ENCODE measurements at places on chromosomes 3 and 15. TPM values are rescaled to one million over a fixed set of nuclear protein-coding genes. Genes with fewer than 3 reads are reported as not detected.
A peak's percentile ranks its signal among the peaks of the same experiment; 100 is the strongest.

- H3K27ac ChIP-seq: no peak overlapping the region
- no peak overlapping the region for H3K4me3 ChIP-seq
- no peak for DNase-seq
- no peaks in the 10 kb centered on the region for H3K27me3 ChIP-seq
- no peaks in the 10 kb centered on the region for H3K36me3 ChIP-seq
Observed at GRCh38 chr3:72903004-72903403, 15.2 kb downstream of the GXYLT2 start.

- no peak overlapping the region for H3K4me3 ChIP-seq
- DNase-seq: no peak
- no peaks in the 10 kb centered on the region for H3K27me3 ChIP-seq
- no peaks in the 10 kb centered on the region for H3K4me1 ChIP-seq
Observed at GRCh38 chr3:36648241-36649034, 115.9 kb downstream of the DCLK3 start.

ZNF502 gene
- total RNA-seq: 5.0 TPM

GRCh38 chr3:179265875-179266274 lies 15.0 kb upstream of the KCNMB3 start:
- H3K36me3 ChIP-seq: no peaks in the 10 kb centered on the region
- DNase-seq: no peak
- H3K27ac ChIP-seq: no peak overlapping the region
- H3K4me3 ChIP-seq: no peak overlapping the region
- H3K27me3 ChIP-seq: no peaks in the 10 kb centered on the region
- no peaks in the 10 kb centered on the region for H3K4me1 ChIP-seq

TBC1D21 gene
- total RNA-seq: not detected

CAND2 gene
- 4.1 TPM for total RNA-seq

- DNase-seq: peak; percentile 90
- H3K36me3 ChIP-seq: no peaks in the 10 kb centered on the region
- peak overlapping the region; percentile 95 for H3K4me3 ChIP-seq
- H3K4me1 ChIP-seq: peaks cover 52% of the 10 kb centered on the region
- H3K27ac ChIP-seq: peak overlapping the region; percentile 83
Observed at GRCh38 chr15:40106203-40107161, 2.2 kb downstream of the BMF start.

DNA sequence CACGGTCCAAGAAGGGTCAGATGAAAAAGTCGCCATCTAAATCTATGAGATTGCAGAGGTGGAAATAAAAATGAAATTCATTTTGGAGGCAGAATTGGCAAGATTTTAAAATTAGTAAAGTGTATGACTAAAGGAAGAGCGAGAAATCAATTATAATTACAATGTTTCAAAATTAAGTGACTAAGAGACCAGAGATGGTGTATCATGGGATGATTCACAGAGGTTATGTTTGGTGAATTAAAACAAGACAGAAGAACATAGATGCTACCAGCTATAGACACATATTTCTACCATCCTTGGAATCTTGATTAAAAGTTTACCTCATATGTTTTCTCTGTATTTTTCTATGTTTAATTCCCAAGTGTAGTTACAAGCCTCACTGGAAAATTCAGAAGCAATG lies 308.9 kb upstream of the DNAJC19 start:
- no peaks in the 10 kb centered on the region for H3K27me3 ChIP-seq
- H3K4me1 ChIP-seq: no peaks in the 10 kb centered on the region
- no peak for DNase-seq
- H3K4me3 ChIP-seq: no peak overlapping the region
- H3K27ac ChIP-seq: no peak overlapping the region

GRCh38 chr3:171874879-171875278 lies 31.7 kb downstream of the TMEM212 start:
- H3K36me3 ChIP-seq: no peaks in the 10 kb centered on the region
- H3K4me3 ChIP-seq: no peak overlapping the region
- H3K4me1 ChIP-seq: no peaks in the 10 kb centered on the region
- H3K27ac ChIP-seq: no peak overlapping the region

GRCh38 chr15:91965501-91966193 lies 112.1 kb downstream of the SLCO3A1 start:
- DNase-seq: no peak
- no peaks in the 10 kb centered on the region for H3K36me3 ChIP-seq

DNA sequence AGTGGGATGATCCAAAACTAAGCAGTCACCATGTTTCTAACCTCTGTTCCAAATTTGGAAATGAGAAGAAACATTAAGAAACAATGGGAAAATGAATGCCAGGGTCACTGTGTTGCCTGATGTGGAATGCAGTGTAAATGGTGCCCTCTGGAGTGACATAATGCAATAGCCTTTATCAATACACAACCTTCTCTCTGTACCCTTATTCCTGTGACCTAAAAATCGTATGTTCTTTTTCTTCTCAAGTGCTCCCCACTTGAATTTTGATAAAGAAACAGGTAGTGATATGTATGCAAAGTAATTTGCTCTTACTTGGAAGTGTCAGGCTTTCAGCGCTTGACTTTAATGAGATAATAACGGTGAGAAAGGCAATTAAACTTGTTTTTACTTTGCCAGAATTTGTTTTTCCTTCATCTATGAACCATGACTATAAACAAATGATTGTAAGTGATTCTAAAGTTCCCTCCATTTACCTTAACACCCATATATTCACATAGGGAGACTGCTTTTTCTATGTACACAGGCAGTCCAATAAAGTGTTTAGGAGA lies 145.8 kb upstream of the THRB start:
- no peaks in the 10 kb centered on the region for H3K27me3 ChIP-seq
- H3K36me3 ChIP-seq: no peaks in the 10 kb centered on the region
- no peak for DNase-seq
- H3K27ac ChIP-seq: no peak overlapping the region
- H3K4me1 ChIP-seq: no peaks in the 10 kb centered on the region
- H3K4me3 ChIP-seq: no peak overlapping the region

CCR5 gene
- total RNA-seq: 1.6 TPM

SEMA3B gene
- 239 TPM for total RNA-seq

SEMA3G gene
- total RNA-seq: 18.8 TPM

DNA sequence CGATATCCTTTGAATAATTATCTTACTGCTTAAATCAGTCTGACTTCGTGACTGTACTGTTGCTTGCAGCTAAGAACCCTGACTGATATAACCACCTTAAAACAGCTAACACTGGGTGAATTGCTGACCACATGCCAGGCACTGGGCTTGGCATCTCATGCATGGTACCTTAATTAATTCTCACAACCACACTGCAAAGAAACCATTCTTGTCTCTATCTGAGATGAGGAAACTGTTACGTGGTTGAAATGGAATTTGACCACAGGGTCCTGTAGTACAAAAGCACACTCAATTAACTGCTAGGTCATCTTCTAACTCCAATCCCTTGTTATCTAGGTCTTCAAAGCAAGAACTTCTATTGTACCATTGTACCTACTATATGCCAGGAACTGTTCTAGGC lies 92.7 kb upstream of the PRICKLE2 start:
- no peaks in the 10 kb centered on the region for H3K4me1 ChIP-seq
- H3K27ac ChIP-seq: no peak overlapping the region
- no peak overlapping the region for H3K4me3 ChIP-seq
- H3K27me3 ChIP-seq: no peaks in the 10 kb centered on the region

DNA sequence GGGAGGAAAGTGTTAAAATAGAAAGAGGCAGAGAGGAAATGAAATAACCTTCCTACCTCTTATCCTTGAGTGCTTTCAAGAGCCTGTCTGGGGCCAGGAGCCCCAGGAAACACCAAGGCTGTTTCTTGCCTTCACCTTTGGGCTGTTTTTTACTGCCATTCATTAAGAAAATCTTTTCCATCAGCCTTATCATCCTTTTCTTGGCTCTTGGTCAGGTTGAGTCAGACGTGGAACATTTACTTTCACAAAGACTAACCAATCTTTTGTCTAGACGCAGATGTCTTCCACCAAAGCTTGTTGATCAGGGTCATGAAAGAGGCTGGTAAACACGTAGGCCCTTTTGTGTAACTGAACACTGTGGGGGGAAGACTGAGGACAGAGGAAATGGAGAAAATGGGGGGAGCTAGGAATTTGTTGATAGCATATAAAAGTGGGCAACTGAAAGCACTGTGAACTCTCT lies 151.0 kb upstream of the THBS1 start:
- no peak overlapping the region for H3K4me3 ChIP-seq
- DNase-seq: no peak
- H3K27me3 ChIP-seq: no peaks in the 10 kb centered on the region

- H3K4me1 ChIP-seq: peaks cover 5% of the 10 kb centered on the region
- no peak for DNase-seq
- H3K27me3 ChIP-seq: no peaks in the 10 kb centered on the region
Observed at GRCh38 chr3:149541091-149541491, 66.6 kb downstream of the TM4SF4 start.

ACTRT3 gene
- not detected for total RNA-seq

GREM1 gene
- total RNA-seq: 8.3 TPM

NR2E3 gene
- total RNA-seq: 1.3 TPM

SLCO2A1 gene
- 33.0 TPM for total RNA-seq

LMAN1L gene
- total RNA-seq: not detected

SMCO1 gene
- total RNA-seq: not detected

RBMS3 gene
- 18.2 TPM for total RNA-seq

BFSP2 gene
- not detected for total RNA-seq

DNA sequence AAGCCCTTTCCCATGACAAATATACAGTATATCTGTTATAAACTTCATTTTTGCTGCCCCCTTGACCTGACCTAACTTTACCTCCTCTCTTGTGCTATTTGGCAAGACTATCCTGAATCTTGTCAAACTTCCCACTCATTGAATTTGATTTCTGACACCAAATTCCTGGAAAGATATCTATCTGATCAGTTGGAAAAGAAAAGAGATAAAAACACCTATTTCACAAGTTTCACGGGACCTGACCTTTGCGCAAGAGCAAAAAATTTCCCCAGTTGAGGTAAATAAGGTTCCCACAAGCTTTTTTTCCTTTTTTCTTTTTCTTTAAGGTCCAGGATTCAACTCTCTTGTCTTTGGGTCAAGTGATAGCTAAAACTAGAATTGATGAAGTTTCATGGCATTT lies 189.2 kb upstream of the LPP start:
- no peak overlapping the region for H3K27ac ChIP-seq
- no peaks in the 10 kb centered on the region for H3K27me3 ChIP-seq
- H3K4me3 ChIP-seq: no peak overlapping the region
- no peaks in the 10 kb centered on the region for H3K4me1 ChIP-seq
- no peak for DNase-seq
- no peaks in the 10 kb centered on the region for H3K36me3 ChIP-seq

GRCh38 chr15:44082558-44083157 lies 112.4 kb downstream of the FRMD5 start:
- no peaks in the 10 kb centered on the region for H3K36me3 ChIP-seq
- no peak overlapping the region for H3K27ac ChIP-seq
- no peaks in the 10 kb centered on the region for H3K4me1 ChIP-seq
- H3K4me3 ChIP-seq: no peak overlapping the region
- no peak for DNase-seq
- no peaks in the 10 kb centered on the region for H3K27me3 ChIP-seq

MCF2L2 gene
- 1.1 TPM for total RNA-seq

DNA sequence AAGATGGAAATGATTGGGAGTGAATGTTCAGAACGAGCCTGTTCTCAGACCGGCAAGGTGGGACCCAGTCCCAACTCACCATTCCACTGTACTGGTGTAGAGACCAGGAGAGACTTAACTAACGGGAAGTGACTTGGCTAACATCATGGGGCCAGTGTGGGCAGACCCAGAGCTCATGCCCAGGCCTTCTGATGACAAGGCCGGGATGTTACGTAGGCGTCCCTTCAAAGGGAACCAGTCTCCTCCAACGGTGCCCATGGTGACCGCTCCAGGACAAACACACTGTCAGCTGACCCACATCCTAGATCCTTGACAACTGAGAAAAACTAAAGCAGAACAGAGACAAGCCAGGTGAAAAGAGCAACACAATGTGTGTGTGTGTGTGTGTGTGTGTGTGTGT lies 128.4 kb upstream of the HACD2 start:
- DNase-seq: no peak
- H3K36me3 ChIP-seq: no peaks in the 10 kb centered on the region
- H3K27me3 ChIP-seq: no peaks in the 10 kb centered on the region
- H3K27ac ChIP-seq: no peak overlapping the region
- H3K4me3 ChIP-seq: no peak overlapping the region
- H3K4me1 ChIP-seq: no peaks in the 10 kb centered on the region

DNA sequence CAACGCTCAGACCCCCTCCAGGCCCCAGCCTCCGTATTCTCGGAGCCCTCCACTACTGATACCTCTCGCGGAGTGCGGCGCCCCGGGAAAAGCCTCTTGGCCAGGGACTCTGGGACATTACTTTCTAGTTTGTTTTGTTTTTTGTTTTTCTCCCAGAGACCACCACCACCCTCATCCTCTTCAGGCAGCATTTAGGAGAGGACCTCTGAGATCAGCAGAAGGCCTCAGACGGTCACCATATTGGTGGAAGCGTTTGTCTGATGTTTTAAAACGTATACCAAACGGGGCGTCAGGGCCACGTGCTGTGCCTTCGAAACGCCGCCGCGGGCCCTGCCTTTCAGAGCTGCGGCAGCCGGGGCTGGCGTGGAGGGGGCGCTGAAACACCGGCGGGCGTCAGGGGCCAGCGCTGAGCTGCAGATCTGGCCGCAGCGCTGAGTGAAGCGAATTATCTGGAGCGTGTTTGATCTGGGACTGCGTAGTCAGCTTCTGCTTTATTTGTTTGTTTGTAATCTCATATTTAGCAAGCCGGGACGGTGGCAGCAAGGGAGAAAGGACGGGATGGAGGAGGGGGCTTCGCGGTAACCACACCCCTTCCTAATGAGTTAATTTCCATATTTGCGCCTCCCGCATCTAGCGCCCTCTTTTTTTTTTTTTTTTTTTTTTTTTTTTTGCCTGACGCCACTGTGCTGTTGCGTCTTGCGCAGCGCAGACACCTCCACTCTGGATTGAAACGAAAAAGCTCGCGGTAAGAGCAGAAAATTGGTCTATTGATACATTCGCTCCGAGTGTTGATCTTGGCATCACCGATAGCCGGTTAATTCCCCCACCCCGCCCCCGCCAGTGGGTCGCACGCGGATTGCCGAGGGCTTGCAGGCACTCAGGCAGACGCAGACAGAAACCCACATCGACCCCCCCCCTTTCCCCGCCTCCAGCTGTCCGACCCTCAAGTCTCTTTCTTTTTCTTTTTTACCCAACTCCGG lies 14.9 kb downstream of the SOX2 start:
- no peaks in the 10 kb centered on the region for H3K36me3 ChIP-seq
- H3K27ac ChIP-seq: no peak overlapping the region
- DNase-seq: no peak
- peaks cover 63% of the 10 kb centered on the region for H3K27me3 ChIP-seq
- H3K4me3 ChIP-seq: peak overlapping the region; percentile 34

ACAN gene
- total RNA-seq: 0.38 TPM

DNA sequence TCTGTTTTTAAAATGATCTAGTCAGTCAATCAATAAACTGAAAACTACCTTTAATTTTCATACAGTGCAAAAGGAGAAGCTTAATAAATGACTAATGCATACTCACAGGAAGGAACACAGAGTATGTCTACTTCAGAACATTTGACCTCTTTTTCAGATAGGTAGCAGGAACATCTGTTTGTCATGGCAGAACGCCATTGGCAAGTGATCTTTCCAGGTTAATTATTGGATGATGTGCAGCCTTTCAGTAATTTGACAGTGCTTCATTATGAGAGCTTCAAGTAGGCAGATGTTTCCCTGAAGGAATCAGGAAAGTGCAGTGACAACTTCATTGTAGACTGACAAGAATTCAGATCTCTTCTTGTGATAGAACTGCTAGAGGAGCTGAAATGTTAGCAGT lies 325.0 kb downstream of the OTOL1 start:
- no peak overlapping the region for H3K27ac ChIP-seq
- no peaks in the 10 kb centered on the region for H3K36me3 ChIP-seq
- no peak for DNase-seq
- no peaks in the 10 kb centered on the region for H3K4me1 ChIP-seq
- H3K4me3 ChIP-seq: no peak overlapping the region
- no peaks in the 10 kb centered on the region for H3K27me3 ChIP-seq

SLITRK3 gene
- not detected for total RNA-seq

All from Peyer's patch (tissue), 4 donors.